ENCODE measurements at places on chromosomes 4 and X.

GRCh38 chr4:173051716-173052115 is 116.9 kb upstream of the GALNT7 start:
- DNase-seq: no peak

DNA sequence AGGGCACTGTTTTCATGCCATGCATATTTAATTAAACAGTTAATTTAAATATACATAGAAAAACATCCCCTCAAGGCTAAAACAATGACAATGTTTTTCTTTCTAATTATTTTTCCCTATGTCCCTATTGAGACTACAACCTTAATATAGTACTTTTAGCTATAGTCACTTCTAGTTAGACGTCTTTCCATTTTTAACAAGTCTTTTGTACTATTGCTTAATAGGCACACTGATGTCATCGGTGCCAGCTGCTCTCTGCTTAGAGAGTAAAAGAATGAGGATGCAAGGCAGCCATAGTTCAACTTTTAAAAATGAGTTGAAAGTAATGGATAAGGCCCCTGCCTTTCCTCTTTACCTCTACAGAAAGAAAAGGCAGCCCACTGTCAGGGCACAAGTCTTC is 191.1 kb downstream of the KCTD8 start:
- no peak for DNase-seq

- no peak for DNase-seq
Observed at GRCh38 chr4:87734084-87734483, 65.3 kb upstream of the IBSP start.

DNA sequence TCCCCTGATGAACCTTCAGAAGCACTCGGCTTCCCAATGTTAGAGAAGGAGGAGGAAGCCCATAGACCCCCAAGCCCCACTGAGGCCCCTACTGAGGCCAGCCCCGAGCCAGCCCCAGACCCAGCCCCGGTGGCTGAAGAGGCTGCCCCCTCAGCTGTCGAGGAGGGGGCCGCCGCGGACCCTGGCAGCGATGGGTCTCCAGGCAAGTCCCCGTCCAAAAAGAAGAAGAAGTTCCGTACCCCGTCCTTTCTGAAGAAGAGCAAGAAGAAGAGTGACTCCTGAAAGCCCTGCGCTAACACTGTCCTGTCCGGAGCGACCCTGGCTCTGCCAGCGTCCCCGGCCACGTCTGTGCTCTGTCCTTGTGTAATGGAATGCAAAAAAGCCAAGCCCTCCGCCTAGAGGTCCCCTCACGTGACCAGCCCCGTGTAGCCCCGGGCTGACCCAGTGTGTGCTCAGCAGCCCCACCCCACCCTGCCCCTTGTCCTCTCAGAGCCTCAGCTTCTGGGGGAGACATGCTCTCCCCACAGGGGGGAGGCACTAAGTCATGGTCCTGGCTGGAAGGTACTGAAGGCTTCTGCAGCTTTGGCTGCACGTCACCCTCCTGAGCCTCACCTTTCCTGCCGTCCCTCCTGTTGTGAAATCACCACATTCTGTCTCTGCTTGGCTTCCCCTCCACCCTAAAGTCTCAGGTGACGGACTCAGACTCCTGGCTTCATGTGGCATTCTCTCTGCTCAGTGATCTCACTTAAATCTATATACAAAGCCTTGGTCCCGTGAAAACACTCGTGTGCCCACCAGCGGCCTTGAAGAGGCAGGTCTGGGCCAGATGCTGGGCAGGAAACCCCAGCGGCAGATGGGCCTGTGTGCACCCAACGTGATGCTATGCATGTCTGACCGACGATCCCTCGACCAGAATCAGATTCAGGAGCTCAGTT is 34.7 kb downstream of the NOP14 start:
- no peak for DNase-seq

DNA sequence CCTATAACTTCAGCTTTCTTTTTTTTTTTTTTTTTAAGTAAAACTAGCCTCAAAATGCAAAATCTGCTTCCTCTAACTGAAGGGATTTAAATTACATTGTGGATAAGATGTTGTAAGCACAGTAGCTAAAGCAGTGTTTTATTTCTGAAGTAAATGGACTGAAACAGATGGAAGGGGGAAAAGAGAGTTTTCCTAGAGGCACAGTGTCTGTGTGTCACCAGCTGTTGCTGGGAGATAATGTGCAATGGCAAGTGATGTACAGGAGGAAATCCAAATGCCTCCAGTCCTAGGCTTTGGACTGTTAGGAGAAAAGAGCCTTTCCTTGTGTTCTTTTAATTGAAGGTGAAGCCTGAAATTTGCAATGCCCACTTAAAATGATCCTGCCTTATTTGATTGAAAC is 672.1 kb downstream of the GRXCR1 start:
- no peak for DNase-seq

DNA sequence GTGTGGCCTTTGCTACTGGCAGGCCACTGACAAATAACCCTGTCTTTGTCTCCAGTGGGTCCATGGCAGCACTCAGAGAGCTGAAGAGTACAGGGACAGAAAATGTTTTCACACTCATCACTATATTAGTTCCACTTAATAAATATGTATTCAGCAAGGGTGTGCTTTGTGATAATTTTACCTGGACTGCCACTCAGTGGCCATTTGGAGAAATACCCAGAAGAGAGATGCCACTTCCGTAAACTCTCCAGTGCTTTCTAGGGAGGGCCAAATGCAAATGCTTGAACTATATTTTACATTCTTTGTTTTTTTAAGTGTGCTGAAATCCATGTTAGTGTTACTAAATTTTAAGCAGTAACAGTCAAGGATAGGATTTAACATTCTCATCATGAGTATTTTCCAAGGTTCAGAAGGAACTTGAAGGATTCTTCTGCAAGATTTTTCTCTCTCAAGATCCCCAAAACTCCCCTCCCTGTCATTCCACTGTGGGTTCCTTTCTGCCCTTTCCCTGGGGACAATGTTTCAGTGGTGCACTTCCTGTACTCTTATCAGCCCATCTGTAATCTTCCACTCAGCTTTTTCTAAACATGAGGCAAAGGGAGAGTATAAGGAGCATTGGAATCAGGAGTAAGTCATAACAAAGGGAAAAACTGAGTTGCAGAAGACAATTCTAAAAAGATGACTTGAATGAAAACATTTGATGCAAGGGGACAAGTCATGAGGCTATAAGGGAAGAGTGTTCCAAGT is 46.0 kb downstream of the TFDP3 start:
- DNase-seq: no peak

Data from activated CD4-positive, alpha-beta T cell treated with anti-CD3 and anti-CD28 coated beads, Interleukin-2, amount 50 U/mL, for 24 hours (primary cell).